ENCODE measurements at places on chromosomes 5 and 9.
A peak's percentile ranks its signal among the peaks of the same experiment; 100 is the strongest.

DNA sequence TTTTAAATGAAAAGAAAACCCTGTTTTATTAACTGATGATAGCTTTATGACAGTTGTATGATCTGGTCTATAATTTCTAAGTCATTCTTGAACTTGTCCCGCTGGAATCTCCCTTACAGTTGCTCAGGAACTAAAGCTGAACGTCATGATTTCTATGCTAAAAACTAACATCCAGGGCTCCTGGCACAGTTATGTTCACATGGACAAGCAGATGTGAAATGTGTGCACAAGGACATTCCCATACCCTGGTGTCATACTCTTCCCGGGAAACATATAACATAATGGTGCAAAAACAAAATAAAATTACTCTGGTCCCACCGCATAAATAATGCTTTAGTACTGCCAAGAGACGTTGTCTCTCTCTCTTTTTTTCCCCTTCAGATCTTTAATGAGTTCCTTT lies 134.9 kb downstream of the PRDM6 start:
- DNase-seq, result no peak

DNA sequence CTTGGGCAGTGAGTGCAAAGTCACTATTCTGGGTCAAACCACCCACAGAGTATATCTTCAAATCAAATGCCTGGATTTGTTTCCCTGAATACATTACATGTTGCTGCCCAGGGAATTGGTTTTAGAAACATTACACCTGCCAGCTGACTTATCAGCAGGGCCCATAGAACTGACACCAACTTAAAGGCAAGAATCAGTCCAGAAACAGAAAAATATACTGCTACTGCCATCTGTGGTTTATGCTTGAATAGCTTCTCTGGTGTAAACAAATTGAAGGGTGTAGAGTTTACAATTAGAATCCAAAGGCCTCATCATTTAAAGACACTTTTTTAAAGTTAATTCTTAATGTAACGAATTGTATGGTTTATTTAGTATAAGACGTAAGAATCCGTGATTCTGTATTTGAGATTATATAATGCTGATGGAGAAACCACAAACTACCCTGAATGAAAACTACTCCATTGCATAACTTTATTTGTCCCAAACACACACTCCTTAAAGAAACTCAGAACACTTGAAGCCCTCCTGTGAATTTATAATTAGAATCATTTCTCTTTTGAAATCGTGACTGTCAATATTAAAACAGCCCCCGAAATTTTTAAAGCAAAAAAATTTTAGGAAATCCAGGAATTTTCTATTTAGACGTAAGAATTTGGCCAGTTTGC lies 6.2 kb downstream of the NR6A1 start:
- no peak for DNase-seq

- DNase-seq, result no peak
Observed at GRCh38 chr5:126831156-126831555, 54.2 kb downstream of the LMNB1 start.

DNA sequence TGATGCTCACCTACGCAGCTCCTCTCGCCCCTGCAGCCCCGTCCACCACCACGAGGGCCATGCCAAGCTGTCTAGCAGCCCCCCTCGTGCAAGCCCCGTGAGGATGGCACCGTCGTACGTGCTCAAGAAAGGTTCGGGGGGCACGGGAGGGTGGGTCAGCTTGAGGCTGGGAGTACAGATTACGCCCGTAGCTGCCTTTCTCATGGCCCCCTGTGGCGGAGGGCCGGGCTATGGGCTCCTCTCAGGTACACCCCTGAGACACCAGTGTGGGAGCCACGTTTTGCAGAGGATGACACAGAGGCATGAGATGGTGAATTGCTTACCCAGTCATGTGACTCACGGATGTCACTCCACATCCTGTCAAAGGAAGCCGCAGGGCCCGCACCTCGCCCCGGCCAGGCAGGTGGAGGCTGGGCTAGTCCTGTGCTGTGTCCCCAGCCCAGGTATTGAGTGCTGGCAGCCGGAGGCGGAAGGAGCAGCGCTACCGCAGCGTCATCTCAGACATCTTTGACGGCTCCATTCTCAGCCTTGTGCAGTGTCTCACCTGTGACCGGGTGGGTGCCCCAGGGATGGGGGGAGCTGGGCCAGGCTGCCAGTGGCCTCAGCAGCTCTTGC lies 33.7 kb downstream of the USP20 start:
- peak; percentile 79 for DNase-seq

- no peak for DNase-seq
Observed at GRCh38 chr5:113950186-113950585, 411.7 kb upstream of the KCNN2 start.

DNA sequence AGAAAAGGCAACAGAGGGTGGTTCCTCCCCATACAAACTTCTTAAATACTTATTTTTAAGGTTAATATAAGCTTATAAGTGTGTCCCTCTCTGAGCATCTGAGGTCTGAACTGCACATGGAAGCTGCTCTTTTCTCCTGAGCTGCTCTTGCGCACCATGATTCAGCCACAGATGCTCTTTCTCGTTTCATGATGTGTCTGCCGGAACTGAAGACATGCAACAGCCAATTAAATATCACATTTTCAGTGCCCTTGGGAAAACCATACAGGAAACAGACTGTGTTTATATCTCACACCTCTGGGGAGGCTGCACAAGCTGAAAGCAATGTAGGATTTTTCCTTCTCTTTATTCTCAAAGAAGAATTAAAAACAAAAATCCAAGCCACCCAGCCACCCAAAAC lies 96.8 kb upstream of the NREP start:
- no peak for DNase-seq

GRCh38 chr5:74116266-74116665 lies 490.3 kb downstream of the ARHGEF28 start:
- DNase-seq, result no peak
